ENCODE measurements at places on chromosomes 11 and 22.
A peak's percentile ranks its signal among the peaks of the same experiment; 100 is the strongest.

DNA sequence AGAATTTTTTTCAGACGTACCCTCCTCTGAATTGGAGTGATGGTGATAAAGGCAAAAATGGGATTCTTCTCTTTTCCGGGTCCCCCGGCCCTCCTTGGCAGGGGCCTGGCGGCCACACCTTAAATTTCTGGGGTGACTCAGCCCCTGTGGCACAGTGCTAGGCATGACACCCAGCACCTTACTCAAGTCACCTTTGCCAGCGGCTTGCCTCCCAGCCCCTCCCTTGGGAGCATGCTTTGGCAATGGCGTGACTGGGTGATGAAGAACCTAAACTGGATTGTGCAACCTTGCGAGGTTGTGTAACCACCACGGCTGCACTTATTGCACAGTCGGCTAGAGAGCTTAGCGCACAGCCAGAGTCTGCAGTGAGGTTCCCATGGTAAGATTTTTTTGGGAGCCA lies 16.2 kb upstream of the LDLRAD3 start:
- no peak for DNase-seq

DNA sequence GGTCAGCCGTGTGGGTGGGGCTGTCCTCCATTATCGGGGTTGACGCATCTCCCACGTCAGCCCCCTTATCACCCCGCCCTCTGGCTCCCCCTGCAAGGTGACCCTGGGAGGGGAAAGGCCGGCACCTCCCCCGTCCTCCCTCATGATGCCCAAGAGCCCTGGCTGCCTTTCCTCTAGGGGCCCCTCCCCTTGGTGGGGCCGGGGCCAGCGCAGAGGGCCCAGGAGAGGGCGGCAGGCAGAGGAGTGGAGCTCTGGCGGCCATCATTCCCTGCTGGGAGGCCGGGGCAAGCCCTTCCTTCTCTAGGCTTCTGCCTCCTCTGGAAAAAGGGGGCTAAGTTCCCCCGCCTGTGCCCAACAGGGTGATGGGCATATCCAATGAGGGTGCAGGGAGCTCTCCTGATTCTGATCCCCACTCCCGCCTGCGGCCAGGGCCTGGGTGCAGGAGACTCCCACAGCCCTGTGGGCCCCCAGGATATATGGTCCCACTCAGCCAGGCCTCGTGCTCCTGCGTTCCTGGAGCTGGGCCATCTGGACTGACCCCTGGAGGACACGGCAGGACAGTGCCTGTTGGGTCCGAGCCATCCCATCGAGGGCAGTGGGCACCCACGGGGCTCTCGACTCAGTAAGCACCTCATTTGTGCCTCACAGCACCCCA lies 12.3 kb downstream of the MYRF start:
- no peak for DNase-seq

- DNase-seq, result no peak
Observed at GRCh38 chr11:27898166-27898565, 197.9 kb upstream of the BDNF start.

- no peak for DNase-seq
Observed at GRCh38 chr11:111459506-111460270, 52.5 kb downstream of the BTG4 start.

DNA sequence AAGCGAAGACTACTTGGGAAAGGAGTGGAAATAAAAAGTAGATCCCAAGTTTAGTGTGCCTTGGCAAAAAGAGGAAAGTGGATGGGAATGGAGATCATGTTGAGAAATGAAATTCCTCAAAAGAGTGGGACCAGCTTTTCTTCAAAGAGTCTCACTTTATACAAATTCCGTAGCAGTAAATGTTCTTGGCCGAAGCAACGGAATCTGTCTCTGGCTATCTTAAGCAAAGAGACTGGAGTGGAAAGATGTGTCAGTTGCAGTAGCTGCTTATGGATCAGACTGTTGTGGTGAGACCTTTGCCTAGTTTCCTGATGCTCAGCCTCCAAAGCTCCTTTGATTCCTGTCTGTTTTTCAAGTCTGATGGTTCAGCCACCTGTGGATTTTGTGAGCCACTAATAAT lies 73.6 kb downstream of the CSTPP1 start:
- DNase-seq, result no peak

GRCh38 chr11:72786305-72787215 lies 7.3 kb downstream of the STARD10 start:
- DNase-seq, result no peak

GRCh38 chr11:44729063-44729462 lies 2.3 kb downstream of the TSPAN18 start:
- DNase-seq, result no peak

DNA sequence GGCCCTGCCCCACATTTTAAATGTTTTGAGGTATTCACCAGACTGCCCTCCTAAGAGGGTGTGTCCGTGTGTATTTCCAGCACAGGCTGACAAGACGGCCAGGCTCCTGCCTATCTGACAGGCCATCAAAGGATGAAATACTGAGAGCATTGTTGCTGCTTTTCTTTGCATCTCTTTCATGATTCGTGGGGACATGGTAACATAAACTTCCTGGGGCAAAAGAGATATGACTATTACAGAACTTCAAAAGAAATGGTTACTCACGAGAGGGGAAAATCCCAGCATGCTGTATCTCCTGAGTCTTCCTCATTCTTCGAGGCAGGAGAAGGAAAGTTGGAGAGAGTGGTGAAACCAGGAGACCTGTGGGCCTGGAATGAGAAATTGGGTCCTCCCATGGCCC lies 10.3 kb upstream of the BIK start:
- DNase-seq, result no peak

GRCh38 chr22:21918466-21919185 lies 34.0 kb downstream of the PPM1F start:
- no peak for DNase-seq

- peak; percentile 53 for DNase-seq
Observed at GRCh38 chr11:128492461-128492860, 94.9 kb downstream of the ETS1 start.

DNA sequence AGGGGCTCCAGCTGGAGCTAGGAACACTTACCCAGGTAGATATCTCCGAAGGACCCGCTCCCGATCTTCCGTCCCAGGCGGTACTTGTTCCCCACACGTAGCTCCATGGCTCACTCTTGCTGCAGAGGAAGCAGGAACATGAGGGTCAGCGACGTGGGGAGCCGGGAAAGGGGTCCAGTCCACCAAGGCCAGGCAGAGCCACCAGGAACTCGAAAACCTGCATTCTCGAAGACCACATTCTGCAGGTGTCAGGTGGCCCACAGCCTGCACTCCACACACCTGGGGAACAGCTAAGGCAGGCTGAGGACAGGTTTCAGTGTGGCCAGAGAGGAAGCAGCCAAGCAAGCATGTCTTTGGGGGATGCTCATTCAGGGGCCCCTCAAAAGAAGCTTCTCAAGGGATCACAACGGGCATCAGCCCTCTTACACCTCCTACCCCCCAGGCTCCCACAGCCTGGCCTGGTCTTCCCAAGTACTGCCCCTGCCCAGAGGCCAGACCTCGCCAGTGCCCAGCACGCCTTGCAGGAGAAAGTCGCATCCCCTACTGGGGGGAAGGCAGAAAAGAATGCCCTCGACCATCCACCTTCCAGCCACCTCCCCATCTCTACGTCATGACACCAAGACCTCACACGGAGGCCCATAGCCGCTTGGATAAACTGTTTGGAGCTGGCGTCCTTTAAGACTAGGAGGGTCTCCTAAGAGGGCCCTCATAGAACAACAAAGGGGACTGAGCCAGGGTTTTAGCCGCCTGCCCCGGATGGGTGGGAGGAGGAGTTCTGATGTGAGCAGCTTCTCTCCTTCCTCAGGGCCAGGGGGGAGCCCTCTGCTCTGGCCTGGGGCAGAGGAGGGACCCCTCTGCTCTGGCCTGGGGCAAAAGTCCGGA lies 2.9 kb downstream of the CSNK1E start:
- peak; percentile 69 for DNase-seq

DNA sequence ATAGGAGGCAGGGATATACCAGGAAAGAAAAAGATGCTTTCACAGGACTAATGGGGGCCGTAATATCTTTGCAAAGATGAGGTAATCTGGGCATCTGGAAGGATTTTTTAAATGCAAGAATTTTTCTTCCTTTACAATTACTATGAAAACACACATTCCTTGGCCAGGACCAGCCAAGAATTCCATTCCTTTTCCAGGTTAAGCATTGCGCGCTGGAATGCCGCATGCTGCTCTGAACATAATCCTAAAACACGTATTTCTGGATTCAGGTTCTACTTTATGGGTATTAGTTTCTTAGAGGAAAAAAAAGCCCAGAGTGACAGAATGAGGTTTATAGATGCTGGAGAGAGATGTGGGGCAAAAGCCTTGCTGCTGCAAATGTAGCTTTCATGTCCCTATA lies 99.4 kb upstream of the SORL1-AS1 start:
- no peak for DNase-seq

DNA sequence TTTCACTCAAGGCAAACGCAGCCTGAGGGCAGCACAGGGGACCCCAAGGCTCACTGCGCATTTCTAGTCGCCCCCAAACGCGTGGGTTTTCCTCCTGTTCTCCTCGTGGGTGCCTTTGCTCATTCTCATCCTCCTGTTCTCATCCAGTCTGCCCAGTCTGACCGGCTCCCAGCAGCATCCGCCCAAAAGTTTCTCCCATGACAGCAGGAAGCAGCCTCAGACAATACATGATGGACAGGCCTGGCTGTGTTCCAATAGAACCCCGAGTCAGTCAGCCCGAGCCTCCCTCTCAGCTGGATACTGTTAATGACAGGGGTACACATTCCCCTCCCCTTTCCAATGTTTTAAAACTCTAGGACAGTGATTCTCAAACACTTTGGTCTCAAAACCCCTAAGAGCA lies 22.5 kb upstream of the KRTAP5-7 start:
- DNase-seq, result no peak

DNA sequence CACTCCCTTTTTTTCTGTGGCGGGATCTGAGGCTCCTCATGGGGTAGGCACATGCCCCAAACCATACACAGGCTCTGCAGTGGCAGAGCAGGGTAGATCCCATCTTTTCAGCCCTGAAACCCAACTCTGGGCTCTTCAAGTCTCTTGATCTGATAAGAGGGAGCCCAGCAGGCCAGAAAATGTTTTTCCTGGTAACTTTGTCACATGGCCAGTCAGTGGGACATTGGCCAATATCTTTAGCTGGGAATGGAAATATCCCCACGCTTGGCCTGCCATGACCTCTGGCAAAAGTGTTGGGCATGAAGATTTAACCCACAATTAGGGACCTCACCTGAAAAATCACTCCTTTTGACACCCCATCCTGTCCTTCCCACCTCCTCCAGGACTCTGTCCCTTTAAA lies 8.1 kb downstream of the INPP5J start:
- no peak for DNase-seq

DNA sequence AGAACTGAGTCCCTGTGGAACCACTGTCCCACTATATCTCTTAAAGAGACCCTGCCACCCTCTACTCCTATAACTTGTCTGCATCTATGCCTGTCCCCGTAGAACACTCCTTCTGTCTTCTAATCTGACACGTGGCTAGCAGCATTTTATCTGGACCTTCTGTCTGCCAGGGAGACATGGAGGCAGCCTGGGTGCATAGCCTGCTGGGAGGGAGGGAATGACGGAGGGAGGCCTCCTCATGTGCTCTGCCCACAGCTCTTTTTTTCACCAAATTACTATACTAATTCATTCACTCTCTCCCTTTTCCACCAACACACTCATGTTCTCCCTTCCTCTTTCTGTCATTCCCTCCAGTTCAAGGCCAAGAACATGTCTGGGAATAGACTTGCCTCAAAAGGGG lies 7.6 kb upstream of the THRSP start:
- no peak for DNase-seq

GRCh38 chr11:36361901-36362391 lies 65.9 kb downstream of the PRR5L start:
- peak; percentile 96 for DNase-seq

GRCh38 chr11:91608677-91609076 lies 615.9 kb upstream of the FAT3 start:
- DNase-seq, result no peak

DNA sequence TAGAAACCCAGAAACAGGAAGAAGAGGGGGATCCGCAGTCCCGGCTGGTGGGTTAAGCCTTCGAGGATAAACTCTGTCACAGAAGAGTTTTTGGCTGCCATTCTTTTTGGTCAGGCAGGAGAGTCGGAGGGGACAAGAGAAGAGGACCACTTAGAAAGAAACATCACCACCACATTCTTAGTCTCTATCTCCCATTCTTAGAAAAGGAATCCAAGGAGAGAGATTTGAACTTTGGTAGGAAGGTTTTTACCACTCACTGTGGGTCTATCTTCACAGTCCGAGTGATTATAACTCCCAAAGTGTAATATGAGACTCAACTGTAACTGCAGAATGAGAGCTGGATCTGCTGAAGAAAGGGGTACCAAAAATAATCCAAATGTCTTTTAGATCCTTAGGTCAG lies at the start of gene OR8B12:
OR8B12 (minus strand) TSS at position 101 of the 400 bp plus-strand sequence; CDS start at position 101, 0 bp downstream.
- no peak for DNase-seq

GRCh38 chr11:80860632-80861031 lies 1419.8 kb upstream of the TENM4 start:
- no peak for DNase-seq

DNA sequence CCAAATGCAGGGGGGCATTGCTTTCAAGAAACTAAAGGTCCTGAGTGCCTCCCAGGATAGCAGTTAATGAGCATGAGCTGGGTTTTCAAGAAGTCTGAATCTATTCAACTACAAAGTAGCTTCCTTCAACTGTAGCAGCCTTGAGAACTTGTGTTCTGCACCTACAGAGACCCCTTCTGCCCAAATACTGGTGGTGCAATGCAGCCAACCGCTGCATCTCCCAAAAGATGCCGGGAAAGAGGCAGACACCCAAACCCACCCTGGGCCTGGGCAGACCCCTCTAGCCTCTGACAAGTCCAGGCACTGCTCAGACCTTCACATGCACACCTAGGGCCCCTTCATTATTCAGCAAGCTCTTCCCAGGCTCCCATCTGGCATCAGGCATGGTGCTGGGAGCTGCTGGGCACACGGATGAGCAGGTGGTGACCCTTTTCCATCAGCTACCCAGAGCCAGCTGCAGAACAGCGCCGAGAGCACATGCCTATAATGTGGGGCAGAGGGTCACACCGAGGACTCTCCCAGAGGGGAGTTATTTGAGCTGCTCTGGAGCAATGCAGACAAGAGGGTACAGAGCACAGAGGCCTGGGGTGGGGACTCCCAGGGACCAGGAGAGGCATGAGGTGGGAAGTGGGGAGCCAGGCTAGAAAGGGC lies 44.9 kb upstream of the ETS1 start:
- peak; percentile 59 for DNase-seq

GRCh38 chr22:26269572-26269971 lies 100.3 kb downstream of the SEZ6L start:
- no peak for DNase-seq

DNA sequence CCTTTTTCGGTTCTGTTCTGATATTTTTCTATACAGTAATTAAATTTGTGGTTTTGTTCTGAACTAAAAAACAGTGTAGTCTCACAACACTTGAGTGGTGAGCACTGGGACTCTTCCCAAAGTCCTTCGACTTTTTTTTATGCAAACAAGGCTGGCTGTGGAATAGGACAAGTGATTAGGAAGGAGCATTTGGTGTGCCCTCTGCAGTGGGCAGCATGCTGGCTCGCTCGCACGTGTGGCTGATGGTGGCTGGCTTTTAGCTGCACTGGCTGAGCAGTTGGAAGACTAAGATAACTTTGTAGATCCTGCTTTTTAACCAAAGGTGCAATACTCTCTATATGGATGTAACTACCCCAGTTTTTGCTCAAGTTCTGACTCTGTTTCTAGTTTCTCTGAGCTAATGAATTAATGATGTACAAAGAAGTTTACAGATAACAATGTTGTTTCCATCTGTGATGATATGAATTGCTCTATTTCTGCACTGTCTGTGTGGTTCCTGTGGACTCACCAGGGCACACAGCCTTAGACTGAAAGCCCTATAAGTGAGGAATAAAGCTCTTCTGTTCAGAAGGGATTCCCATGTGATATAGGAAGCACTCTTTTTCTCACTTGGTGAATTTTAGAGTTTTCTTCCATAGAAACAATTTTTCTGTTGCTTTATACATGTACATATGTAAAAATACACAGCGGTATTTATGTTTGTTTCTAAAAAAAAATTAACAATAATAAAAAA lies 143.1 kb upstream of the RASSF10 start:
- DNase-seq, result no peak
